ENCODE measurements at places on chromosomes 1 and 21.

DNA sequence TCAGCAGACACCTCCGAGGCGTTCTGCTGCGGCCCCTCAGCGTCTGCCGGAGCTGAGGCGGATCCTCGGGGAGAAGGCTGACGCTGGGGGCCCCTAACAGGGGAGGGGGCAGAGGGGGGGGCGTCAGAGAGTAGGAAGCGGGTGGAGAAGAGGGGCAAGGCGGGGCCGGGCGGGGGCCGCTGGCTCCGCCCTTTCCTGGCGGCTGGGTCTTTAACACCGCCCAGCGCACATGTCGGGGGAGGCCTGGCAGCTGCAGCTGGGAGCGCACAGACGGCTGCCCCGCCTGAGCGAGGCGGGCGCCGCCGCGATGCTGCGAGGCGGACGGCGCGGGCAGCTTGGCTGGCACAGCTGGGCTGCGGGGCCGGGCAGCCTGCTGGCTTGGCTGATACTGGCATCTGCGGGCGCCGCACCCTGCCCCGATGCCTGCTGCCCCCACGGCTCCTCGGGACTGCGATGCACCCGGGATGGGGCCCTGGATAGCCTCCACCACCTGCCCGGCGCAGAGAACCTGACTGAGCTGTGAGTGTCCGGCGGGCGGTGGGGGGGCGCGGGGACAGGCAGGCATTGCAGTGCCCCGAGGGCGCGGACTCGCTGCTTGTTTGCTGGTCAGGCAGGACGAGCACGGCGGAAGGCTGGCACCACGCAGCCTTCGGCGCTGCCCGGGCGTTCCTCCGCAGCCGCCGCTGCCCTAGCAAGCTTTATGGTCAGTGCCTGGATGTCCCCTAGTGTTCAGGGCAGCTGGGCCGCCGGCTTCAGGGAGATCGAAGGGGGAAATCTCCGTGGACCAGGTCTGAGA is at the start of gene NTRK1:
Gene NTRK1, plus strand, starts transcription at position 238 of the 796 bp plus-strand sequence. Its CDS starts 70 bp downstream, at position 308.
- peak; percentile 64 for DNase-seq

GRCh38 chr1:4986306-4986705 is 331.9 kb downstream of the AJAP1 start:
- no peak for DNase-seq

DNA sequence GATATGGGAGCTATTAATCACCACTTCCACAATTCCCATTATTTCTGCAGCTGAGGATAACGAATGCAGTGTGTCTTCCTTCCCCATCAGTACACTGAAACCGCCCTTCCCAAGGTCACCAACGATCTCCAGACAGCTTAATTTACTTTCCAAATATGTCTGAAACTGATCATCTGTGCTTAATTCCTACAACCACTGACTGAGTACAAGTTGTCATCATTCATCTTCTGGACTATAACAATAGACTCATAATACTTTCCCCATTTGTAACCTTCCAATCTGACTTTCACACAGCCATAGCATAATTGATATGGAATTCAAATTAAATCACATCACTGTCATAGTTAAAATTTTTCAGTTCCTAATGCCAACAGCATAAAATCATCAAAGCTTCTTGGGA is 17.4 kb downstream of the DNM3 start:
- DNase-seq: no peak

DNA sequence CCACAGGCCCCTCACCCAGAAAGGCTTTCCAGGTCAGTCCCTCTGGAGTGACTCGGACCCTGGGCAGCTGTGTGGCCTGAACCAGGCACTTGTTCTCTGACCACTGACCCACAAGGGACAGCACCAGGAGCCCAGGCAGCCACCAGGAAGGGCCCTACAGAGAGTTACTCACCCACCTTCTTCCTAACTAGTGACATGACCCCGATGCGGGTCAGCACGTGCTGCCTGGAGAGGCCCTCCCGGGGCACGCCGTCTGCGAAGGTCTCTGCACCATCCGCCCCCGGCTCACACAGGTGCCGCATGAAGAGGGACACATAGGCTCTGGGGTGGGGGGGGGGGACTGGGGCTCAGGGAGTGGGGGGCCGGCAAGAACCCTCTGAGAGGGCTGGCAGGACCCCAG is 55.8 kb downstream of the CHD5 start:
- no peak for DNase-seq

- peak; percentile 80 for DNase-seq
Observed at GRCh38 chr1:6259491-6260362, 1.2 kb downstream of the GPR153 start.

GRCh38 chr1:97797403-97798183 is 123.2 kb downstream of the DPYD start:
- DNase-seq: no peak

DNA sequence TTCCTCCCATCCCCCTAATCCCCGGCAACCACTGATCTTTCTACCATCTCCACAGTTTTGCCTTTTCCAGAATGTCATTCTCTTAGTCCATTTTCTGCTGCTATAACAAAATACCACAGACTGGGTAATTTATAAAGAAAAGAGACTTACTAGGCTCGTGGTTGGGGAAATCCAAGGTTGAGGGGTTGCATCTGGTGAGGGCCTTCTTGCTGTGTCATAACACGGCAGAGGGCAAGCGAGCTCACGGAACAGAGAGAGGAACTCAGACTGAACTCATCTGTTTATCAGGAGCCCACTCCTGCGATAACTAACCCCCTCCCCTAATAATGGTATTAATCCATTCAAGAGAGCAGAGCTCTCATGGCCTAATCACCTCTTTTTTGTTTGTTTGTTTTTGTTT is 52.0 kb downstream of the RUNX3 start:
- DNase-seq: no peak

GRCh38 chr1:32333251-32333963 is 2.6 kb downstream of the MARCKSL1 start:
- DNase-seq: no peak

Measured in activated T-helper 1 cell treated with anti-CD3 and anti-CD28 coated beads, Interleukin-12 subunit alpha, Interleukin-12 subunit beta, Interleukin-2, Interleukin-4 antibody, amounts not matched to agents 30 ng/mL and 10 ng/mL and 1 ng/mL, durations not matched to agents 14 hours and 24 hours and 36 hours (primary cell).